ENCODE measurements at places on chromosomes 1 and 21.

- DNase-seq: no peak
Observed at GRCh38 chr1:244304156-244304555, 147.6 kb downstream of the ADSS2 start.

GRCh38 chr1:217431395-217431794 is 199.5 kb downstream of the GPATCH2 start:
- no peak for DNase-seq

DNA sequence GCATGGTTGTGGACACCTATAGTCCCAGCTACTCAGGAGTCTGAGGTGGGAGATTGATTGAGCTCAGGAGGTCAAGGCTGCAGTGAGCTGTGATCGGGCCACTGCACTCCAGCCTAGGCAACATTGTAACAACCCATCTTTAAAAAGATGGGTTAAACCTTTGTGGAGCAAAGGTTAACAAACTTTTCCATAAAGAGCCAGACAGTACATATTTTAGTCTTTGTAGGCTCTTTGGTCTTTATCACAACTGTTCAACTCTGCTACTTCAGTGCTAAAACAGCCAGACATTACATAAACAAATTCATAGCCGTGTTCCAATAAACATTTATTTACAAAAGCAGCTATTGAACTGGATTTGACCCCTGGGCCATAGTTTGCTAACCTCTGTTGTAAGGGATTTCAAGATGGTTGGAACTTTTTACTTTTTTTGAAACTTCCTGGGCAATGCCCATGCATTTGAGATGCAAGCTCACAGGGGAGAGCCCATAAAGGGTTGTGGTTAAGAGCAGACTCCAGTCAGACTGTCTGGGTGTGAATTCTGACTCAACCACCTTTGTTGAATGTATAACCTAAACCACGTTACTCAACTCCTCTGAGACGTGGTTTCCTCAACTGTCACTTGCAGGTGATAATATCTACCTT is 10.8 kb downstream of the INAVA start:
- DNase-seq: no peak

DNA sequence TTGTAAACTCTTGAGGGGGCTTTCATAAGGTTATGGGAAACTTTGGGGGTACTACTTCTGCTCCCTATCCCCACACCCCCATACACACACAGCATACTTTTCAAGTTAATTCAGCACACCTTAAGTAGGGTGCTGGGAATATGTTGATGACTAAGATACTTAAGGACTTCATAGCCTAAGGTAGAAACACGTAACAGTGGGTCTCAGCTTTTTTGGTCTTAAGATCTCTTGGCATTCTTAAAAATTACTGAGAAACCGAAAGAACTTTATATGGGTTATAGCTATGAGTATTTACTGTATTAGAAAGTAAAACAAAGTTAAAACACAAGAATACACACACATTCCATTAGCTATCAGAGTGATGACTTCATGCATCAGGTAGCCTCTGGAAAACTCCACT is 2.1 kb downstream of the OTUD3 start:
- no peak for DNase-seq

DNA sequence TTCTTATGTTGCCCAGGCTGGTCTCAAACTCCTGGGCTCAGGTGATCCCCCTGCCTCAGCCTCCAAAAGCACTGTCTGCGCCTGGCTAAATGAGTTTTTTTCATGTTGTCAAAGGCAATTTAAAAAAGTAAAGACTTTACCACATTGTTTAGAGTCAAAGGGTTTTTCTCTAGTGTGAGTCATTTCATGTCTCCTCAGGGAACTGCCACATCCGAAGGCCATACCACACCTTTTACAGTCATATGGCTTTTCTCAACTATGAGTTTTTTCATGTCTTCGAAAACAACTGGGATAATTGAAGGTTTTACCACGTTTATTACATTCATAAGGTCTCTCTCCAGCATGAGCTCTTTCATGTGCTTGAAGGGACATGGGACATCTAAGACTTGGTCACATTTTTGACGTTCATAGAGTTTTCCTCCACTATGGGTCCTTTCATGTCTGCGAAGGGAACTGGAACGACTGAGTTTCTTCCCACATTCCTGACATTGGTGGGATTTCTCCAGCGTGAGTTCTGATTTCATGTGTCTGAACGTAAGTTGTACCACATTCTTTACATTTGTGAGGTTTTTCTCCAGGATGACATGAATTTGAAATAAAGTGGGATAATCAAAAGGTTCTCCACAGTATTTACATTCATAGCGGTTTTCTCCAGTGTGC is 65.6 kb downstream of the UCHL5 start:
- no peak for DNase-seq

DNA sequence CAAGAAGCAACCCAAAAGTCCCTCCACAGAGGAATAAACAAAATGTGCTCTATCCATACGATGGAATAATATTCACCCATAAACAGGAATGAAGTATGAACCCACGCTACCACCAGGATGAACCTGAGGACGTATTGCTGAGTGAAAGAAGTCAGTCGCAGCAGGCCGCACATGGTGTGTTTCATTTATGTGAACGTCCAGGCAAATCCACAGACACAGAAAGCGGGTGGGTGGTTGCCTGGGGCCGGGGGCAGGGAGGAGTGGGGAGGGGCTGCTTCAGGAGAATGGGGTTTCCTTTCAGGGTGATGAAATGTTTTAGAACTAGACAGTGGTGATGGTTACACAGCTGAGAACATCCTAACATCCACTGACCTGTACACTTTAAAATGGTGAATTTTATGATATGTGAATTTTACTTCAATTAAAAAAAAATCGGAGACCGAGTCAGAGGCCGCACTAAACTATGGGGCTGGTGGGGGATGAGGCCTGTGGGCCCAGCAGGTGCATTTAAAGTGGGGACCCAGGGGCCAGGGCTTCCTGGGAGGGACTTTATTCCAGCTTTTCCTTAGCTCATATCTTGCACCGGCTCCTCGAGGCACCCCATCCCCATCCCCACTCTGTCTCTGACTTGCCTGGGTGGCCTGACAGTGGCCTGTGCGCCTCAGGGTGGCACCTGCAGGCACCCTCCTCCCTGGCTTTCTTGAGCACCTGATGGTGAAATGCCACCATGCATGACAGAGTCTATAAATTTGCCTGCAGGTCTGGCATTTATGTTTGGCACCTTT is 392.6 kb upstream of the VAMP3 start:
- no peak for DNase-seq

GRCh38 chr1:62386351-62387121 is 50.3 kb upstream of the USP1 start:
- no peak for DNase-seq

- DNase-seq: no peak
Observed at GRCh38 chr1:54174106-54174505, 21.3 kb upstream of the CDCP2 start.

GRCh38 chr1:25631750-25632485 is 15.3 kb downstream of the MAN1C1 start:
- no peak for DNase-seq

DNA sequence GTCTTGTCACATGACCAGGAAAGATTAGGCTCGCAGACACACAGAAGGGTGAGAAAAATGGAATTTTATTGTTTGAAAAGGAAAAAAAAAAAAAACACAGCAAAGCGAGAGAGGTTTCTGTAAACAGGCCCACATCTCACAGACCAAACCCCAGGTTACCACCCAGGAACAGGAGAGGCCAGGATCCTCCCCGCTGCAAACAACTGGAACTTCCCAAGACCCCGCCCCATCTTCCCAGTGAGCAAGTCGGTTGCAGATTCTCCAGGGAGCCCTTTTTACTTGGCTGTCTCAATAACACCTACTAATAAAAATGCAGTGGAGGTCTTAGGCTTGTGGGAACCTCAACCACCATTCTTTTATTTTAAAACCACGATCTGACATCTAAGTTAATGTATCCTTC is 84.7 kb upstream of the ETS2 start:
- no peak for DNase-seq

All from substantia nigra (tissue), 51 donors.